ENCODE measurements at places on chromosomes 3 and 15. TPM values are rescaled to one million over a fixed set of nuclear protein-coding genes. Genes with fewer than 3 reads are reported as not detected.

- no peak for DNase-seq
Observed at GRCh38 chr15:101537483-101538080, 48.1 kb upstream of the PCSK6 start.

DNA sequence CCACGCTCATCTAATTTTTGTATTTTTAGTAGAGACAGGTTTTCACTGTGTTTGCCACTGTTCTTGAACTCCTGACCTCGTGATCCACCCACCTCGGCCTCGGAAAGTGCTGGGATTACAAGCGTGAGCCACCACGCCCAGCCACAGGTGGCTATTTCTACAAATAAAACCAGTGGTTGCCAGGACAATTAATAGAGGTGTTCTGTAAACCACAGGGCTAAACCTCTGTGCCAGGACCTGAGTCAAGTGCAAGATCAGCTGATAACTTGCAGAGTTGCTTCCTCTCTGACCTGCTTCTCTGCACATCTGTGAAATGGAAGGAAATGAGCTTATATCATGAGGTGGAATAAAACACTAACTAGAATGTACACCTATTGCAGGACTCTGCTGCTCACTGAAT, 72.8 kb downstream of the CD200R1L start:
- DNase-seq: no peak

- DNase-seq: no peak
Observed at GRCh38 chr3:53157974-53158580, 2.9 kb upstream of the PRKCD start.

- no peak for DNase-seq
Observed at GRCh38 chr3:152252755-152253154, 16.0 kb upstream of the MBNL1 start.

Gene C2CD4B
- 0.22 TPM for total RNA-seq

DNA sequence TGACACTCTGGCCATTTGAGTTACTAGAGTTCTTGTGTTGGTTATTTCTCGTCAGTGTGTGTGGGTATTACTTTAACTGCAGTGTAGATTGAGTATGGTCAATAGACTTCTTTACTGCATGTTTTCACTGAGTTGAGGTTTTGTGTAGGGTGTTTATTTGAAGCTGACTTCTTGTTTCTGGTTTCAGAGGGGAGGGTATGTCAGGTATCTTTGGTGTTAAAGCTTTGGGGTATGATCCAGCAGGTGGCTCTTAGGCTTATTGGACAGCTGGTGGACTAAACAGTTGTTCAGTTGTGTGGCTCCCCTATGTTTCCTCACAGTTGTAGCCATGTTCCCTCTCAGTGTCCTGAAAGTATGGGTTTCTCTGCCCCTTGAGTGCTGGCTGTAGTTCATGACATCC, 72.0 kb downstream of the AKAP13 start:
- DNase-seq: no peak

DNA sequence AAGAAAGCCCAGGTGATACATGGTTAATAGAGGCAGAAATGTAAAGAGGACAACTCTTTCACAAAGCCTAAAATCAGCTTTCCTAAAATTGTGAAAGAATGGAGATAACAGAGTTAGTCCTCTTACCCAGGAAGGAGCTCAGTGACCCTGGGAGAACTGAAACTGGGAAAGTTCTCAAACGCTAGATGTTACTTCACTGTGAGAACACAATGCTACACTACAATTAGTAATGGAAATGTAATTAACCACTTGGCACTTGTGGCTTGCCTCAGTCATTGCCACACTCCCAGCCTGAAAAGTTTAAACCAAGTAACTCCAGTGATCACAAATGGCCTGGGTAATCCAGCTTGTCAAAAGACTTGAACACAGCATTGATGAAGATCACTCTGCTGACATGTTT, 102.7 kb upstream of the FGF7 start:
- DNase-seq: no peak

Gene CCDC191
- 0.68 TPM for total RNA-seq

Gene CD86
- not detected for total RNA-seq

GRCh38 chr3:126855374-126855773, 127.5 kb upstream of the PLXNA1 start:
- no peak for DNase-seq

DNA sequence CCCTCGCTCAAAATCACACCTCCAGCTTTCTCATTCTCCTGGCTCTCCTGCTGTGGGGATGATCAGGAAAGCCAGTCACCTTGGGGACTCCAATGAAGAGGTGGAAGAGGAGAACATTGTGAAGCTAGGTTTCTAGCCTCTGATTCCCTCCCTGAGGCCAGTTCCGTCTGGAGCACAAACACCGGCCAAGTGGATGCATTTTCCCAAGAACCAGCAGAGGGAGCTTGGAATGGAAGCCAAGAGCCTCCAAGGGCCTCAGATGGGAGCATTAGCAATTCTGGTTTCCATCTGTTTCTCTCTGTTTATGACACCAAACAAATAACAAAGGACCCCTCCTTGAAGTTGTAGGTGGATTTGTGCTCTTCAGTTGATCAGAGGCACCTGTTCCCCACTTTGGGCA, 40.6 kb upstream of the NMNAT3 start:
- DNase-seq: peak; percentile 65

- DNase-seq: no peak
Observed at GRCh38 chr3:10976770-10977169, 15.8 kb upstream of the SLC6A1 start.

Gene MKRN3
- not detected for total RNA-seq

DNA sequence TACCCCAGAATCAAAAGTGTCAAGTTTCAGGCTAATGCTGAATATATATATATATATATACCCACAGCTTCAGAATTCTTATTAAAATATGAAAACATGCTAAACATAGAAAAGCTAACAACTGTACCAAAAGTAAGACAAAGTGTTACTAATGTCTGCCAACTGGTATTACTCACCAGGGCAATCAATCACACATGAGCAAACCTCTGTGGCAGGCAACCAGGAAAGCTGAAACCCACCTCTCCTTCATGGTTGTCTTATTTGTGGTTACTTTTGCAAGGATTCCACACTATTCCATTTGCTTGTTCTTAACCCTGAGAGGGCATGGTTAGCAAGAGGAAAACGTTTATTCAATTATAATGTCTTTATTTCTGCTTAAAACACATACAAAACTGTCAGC, 512.3 kb upstream of the MDFIC2 start:
- no peak for DNase-seq

DNA sequence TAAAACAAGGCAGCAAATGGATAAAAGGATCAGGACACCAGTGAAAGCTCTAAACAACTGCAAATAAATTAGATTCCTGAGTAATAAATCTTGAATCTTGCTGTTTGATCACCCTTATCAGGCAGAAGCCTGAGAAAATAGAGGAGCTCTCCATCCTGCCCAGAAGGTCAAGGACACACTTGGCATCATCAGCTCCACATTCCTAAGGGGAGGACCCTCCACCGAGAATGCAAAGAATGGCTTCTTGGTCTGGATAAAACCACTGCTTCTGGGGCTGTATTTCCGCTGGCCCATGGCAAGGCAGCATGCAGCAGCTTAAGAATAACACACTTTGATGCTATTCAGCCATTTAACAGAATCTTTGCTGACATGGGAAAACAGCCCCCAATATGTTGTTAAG, 108.9 kb upstream of the TSC22D2 start:
- peak; percentile 53 for DNase-seq

Gene SERINC4
- total RNA-seq: 0.17 TPM

Gene ARHGEF26
- total RNA-seq: 13.7 TPM

Gene ZPLD1
- total RNA-seq: not detected

DNA sequence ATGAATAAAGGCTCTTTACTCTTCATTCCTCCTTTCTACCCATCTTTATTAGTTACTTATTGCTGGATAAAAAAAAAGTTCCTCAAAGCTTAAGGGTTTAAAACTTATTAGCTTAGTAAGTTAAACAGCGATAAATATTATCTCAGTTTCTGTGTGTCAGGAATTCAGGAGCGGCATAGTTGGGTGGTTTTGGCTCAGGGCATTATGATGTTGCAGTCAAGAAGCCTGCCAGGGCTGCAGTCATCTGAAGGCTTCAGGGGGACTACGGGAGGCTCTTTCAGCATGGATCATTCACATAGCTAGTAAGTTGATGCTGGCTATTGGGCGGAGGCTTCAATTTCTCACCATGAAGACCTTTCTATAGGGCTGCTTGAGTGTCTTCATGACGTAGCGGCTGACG, 1.9 kb upstream of the DLG1 start:
- DNase-seq: no peak

- DNase-seq: no peak
Observed at GRCh38 chr15:91294795-91295194, 194.7 kb downstream of the SV2B start.

- DNase-seq: no peak
Observed at GRCh38 chr15:77430652-77431051, 10.0 kb downstream of the HMG20A start.

DNA sequence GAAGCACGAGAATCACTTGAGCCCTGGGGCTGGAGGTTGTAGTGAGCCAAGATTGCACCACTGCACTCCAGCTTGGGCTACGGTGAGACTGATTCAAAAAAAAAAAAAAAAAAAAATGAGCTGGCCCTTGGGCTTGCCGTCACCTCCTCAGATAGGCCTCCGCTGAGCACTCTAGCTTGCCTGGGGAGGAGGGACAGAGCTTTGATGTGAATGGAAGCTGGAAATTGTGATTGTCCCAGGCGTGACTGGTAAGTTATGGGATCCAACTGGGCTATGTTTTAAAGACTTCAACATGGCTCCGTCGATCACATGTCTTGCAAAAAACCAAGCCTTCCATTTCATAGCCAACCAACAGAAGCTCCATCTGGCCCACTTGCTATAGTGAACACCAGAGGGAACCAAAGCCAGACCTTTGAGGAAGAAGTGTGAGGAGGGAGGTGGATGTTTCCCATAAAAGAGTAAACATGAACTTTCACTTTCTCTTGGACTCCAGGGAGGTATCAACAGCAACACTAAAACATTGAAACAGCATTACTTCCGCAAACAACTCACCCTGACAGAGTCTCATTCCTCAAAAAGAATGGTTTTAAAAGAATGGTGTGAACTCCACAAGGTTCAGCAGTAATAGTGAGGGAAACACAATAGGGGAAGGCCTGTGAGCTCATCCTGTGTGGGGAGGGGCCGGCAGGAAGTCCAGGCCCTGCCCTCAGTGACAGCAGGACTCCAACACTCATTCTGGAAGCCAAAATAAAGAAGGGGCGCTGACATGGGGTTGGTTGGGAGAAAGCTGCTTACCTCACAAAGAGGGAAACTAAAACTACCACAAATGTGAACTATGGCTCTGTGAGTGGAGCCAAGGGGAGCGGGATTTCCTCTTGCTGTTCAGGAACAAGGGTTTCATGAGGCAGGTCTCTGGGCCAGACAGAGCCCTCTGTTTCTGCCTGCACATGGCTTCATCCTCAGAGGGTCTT, 59.2 kb upstream of the IL12A start:
- no peak for DNase-seq

- no peak for DNase-seq
Observed at GRCh38 chr15:29461877-29462276, 192.3 kb upstream of the NSMCE3 start.

GRCh38 chr3:122947738-122948137, 79.8 kb downstream of the SEMA5B start:
- DNase-seq: no peak

DNA sequence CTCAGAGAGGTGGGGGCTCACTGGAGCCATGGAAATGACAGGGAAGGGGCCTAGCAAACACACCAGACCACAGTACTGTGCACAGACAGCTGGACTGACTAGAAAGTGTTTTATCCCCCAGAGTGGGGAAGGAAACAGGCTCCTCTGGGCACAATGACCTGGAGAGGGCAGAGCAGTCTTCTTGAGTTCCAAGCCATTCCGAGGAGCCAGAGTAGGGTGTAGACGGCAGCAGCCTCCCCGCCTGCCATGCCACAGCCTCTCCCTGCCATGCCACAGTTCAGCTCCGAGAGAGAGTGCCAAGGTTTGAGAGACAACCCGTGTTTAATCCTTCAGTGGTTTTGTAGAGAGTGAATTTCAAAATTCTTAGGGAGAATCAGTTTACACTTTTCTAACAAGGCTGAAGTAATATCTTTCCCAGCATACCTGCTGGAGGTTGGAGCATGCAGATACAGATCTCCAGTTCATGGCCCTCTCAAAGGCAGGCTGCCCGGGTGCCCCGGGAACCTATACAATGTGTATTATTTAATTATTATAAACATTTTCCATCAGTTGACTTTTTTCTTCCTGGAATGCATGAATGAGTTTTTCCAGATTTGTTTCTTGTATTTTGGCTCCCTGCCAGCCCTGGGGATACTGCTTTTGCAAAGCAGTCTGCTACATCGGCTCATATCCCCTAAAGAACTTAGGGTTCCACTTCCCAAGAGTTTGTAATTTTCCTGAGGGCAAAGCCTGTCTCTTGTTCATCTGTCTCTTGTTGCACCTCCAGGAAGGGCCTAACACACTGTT, 3.2 kb downstream of the PODXL2 start:
- DNase-seq: no peak

Gene C3orf85
- not detected for total RNA-seq

Gene SLC24A5
- not detected for total RNA-seq
